ENCODE measurements at places on chromosomes 6 and 20.

DNA sequence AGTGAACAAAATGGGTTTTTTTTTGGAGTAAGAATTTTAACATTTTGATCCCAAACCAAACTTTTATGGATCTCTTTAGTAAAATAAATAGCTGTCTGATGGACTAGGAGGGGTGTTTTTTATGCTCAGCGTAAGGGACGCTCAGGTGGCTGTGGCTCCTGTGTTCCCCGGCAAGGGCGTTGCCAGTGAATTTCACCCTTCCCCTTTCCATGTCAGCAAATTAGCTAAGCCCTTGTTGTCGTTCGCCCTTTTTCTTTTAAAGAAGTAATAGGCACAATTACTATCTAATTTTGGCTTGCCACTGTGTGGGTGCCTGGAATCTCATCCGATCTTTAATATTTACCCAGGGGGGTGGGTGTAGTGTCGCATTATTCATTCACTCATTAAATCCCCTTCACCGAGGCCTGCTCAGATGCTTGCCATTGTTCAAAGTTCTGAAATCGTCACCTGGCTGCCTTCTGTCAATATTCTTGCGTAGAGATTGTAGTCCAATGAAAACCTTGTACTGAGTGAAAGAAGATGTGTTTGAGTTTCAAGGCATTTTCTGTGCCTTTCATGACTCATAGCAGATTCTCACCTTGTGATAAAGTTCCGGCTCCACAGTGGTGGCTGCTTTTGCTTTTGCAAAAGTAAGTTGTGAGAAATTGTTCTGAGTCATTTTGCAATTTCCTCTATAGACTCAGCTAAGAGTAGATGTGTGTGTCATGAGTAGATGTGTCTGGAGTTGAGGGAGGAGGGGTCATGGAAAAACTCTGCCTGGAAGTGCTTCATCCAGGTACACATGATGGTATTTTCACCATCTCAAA, 40.0 kb upstream of the CLDN20 start:
- no peak for DNase-seq

DNA sequence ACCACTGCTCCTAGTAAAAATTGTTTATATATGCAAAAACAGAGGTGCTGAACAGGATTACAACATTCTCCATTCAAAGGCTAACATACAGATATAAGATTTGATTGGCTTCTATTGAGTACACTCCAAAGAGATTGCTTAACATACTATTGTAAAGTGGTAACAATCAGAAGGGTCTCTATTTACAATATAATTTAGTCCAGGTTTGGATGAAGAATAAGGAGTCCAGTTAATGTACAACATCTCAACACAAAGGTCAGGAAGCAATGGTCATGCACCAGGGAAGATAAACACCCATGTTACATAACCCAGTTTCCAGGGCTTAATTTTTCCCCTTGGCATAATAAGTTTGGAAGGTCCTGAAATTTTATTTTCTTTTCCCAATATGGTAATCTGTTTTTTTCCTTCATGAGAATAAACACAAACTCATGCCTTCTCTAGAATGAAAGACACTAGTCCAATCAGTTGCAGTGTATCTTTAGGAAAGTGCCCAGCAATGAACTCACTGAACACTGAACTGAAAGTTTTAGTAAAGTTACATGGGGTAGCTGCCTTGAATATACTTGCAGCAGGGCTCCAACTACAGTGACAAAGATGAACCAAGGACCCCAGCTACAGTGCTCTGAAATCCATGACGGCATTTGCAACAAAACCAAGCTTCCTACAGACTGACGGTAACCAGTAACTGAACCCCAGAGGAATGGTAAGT, 255.3 kb upstream of the GJE1 start:
- no peak for DNase-seq

- DNase-seq = no peak
Measured at GRCh38 chr6:52846002-52846401, 5.4 kb upstream of the GSTA5 start.

GRCh38 chr6:162157167-162157870, 570.2 kb downstream of the PRKN start:
- no peak for DNase-seq

GRCh38 chr6:52712136-52712535, 41.2 kb downstream of the TMEM14A start:
- DNase-seq = no peak

DNA sequence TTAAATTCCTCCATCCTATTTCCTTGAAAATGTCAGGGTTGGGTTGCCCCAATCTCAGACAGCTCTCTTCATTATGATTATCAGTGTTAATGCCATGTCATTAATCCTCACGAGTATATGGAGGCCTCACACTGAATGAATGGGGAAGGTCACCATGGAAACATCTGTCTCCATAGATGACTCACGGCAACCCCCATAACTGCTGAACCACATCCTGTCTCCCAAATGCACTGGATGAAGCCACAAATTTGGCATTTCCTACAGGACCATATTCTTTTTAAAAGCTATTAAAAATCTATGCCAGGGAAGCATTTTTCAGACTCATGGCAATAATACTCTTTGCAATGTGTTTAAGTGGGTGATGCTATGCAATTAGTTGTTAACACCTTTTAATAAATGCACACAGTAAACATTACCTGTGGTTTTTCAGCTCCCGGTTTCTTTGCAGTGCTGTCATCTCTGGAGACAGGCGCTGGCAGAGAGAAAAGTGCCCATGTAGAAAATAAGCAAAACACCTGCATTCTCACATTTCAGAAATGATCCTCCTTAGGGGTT, 80.1 kb upstream of the PTPRK start:
- DNase-seq = no peak

DNA sequence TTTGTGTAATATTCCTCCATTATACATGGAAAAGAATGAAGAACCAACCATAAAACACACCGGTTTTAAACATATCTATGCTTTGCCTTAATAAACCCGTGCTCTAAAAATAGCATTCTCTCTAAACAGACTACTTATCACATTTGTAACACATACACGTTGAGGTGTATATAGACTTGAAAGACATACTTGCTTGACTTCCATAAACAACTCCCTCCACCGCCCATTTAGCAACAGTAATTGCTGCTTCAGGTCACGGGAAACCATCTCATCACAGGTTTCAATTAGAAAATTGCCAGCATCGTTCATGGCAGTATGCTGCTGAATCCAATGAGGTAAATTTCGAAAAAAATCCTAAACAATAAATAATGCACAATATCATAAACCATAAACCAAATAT, 174.0 kb downstream of the SYNE1 start:
- DNase-seq = no peak

- DNase-seq = no peak
Measured at GRCh38 chr20:39700528-39700927, 738.4 kb downstream of the DHX35 start.

DNA sequence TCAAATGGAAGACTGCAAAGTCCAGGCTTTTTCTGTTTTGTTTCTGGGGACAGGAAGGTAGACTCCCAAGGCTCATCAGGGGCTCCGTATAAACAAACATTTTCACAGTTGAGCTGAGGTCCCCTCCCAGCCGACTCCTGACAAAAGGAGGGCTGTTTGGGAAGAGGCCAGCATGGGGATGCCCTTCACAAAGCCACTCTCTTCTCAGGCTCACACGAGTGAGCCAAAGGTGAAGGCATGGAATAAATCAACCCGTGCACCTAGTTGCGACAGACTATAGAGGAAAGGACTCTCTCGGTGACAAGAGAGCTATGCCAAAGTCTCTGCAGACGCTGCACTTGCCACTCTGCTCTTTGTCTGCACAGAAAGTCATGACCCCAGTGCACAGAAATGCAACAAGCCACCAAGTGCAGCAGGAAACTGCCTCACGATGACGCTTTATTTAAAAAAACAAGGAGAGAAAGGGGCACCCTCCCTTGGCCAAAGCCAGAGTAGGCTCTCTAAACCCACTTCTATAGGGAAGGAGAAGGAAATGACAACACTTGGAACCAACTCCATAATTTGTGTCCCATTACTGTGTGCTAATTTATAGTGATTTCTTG, 21.0 kb downstream of the JAG1 start:
- peak; percentile 48 for DNase-seq

- no peak for DNase-seq
Measured at GRCh38 chr6:56032715-56033260, 157.4 kb upstream of the BMP5 start.

GRCh38 chr6:43235841-43236240, 6.6 kb upstream of the DNPH1 start:
- DNase-seq = no peak

GRCh38 chr6:158900663-158901312, 81.6 kb upstream of the EZR start:
- no peak for DNase-seq
